Activated T-cell treated with anti-CD3 and anti-CD28 coated beads, Interleukin-2, amount 50 U/mL, for 24 hours (primary cell): ENCODE measurements at places on chromosomes 16 and 17.

GRCh38 chr17:72942579-72942978 lies 149.9 kb downstream of the SLC39A11 start:
- DNase-seq = no peak

- DNase-seq = no peak
Observed at GRCh38 chr16:67207249-67208091, 8.5 kb downstream of the ELMO3 start.

GRCh38 chr16:85029408-85029784 lies 1.8 kb downstream of the KIAA0513 start:
- DNase-seq = peak; percentile 51

- DNase-seq = peak; percentile 71
Observed at GRCh38 chr16:2149630-2150417, 1.4 kb downstream of the RAB26 start.

DNA sequence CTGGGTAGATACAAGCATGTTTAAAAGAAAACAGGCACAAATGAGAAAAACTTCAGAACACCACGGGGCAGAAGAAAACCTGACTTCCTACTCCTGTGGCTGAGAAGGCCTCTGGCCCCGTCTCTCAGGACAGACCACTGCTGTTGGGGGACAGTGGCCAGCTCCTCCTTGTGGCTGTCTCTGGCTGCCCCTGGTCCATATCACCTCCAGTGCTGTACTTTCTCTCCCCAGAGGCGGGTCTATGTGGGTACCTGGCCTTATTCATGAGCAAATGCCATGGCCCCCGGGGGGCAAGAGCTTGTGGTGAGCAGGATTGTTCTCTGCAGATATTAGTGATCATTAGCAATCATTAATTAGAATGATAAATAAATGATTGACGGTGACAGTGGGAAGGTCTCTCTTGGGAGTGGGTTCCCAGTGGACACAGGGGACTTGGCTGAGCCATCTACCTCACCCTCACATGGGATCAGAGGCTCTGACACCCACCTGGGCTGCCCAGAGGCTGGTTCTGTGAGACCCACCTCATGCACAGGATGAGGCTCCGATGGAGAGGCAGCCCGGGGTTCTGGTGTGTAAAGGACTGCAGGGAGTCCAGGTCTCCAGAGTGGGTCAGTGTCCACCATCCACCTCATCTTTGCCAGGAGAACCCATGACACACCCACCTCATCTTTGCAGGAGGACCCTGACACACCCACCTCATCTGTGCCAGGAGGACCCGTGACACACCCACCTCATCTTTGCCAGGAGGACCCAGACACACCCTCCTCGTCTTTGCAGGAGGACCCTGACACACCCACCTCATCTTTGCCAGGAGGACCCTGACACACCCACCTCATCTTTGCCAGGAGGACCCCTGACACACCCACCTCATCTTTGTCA lies 30.6 kb upstream of the CBFA2T3 start:
- no peak for DNase-seq

DNA sequence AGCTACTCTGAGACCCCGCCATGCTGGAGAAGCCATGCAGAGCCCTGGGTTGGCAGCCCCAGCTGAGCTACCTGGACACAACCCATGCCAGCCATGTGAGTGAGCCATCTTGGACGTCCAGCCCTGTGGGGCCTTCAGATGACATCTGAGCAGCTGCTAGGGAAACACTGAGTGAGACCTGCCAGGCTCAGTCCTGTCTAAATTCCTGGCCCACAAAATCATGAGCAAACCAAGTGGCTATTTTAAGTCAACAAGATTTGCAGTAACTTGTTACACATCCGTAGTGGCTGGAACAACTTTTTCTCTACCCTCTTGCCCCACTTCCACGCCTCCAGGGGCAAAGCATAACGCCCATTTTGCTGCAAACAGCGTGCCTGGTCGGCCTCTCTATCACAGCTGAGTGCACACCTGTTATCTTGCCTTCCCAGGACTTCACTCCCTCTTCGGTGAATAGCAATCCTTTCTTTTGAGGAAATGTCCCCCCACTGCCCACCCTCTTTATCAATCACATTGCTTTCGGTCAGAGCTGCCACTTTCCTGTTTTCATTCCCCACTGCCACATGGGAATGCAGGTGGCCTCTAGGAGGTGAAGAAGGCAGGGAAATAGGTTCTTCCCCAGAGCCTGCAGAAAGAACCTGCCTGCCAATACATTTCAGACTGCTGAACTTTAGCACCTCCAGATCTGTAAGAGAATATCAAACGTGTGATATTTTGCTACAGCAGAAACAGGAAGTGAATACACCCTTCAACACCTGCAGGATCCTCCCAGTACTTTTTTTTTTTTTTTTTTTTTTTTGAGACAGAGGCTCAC lies 7.4 kb upstream of the SCIMP start:
- DNase-seq = peak; percentile 40

GRCh38 chr17:63626551-63627180 lies 4.4 kb downstream of the MAP3K3 start:
- DNase-seq = no peak

- DNase-seq = no peak
Observed at GRCh38 chr17:76379646-76380376, 4.6 kb upstream of the SPHK1 start.

DNA sequence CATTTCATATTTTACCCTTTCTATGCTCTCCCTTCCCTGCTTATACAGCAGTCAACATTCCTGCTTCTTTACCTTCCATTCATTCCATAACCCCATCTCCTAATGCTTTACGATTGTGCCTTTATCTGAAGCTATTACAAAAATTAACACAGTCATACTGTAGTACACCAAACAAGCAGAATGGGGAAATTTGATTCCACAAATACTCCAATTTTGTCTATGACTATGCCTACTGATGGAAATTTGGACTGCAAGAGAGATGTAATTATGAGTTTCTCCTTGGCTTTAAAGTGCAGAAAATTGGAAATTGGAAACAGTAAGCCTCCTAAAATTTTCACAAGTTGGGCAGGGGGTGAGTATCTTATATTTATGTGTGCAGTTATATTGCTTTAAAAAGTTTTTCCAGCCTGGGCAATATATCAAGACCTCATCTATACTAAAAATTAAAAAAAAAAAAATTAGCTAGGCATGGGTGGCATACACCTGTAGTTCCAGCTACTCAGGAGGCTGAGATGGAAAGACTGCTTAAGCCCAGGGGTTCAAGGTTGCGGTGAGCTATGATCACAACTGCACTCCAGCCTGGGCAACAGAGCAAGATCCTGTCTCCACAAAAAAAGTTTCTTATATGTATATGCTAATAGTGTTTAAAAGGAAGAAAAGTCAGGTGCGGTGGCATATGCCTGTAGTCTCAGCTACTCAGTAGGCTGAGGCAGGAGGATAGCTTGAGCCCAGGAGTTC lies 3.0 kb downstream of the APPBP2 start:
- DNase-seq = no peak

DNA sequence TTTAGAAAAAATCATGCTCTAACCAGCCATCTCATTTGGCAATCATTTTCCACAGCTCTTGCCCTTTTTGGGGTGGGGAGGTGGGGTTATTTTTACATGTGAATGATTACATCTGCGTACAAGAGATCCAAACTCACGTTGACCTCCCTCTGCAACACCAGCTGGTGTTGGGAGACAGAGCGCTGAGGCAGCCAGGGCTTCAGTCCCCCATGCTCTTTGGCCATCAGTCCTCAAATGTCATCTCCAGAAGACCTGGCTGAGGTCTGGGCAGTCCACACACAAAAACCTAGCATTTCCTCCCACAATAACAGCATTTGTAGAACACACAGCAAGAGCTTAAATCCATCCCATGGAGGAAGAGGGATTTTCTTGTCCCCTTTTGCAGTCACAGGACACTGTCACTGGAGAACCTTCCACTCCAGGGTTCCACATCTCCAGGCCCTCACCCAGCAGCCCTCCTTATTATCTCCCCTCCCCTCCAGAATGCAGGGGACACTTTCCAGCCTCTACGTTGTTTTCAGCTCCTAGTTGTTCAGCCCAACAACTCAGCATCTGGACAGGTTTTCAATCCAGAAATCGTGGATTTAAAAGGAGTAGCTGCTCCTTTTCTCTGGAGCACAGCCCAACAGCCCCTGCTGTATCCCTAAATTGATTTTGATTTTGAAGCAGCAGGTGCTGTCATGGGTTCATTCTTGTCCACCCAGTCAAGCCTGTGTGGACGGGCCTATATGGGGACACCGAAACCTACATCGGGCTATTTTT lies 21.1 kb downstream of the MEOX1 start:
- no peak for DNase-seq

DNA sequence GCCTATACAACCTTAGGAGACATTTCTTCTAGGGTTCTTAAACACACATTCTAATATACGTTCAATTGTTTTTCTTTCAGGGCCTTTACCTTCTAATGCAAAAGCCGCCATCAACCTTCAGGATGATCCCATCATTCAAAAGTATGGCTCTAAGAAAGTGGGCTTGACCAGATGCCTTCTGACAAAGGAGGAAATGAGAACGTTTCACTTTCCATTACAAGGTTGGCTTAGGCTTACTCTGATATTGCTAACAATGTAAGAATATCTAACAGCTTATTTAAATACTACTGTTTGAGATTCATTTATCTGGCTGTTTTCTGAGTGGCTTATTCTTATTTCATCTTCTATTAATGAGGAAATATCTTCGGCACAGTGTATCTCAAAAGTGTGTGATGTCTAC lies 15.4 kb downstream of the REXO5 start:
- DNase-seq = no peak

- no peak for DNase-seq
Observed at GRCh38 chr17:75225016-75225415, 19.5 kb downstream of the NUP85 start.

DNA sequence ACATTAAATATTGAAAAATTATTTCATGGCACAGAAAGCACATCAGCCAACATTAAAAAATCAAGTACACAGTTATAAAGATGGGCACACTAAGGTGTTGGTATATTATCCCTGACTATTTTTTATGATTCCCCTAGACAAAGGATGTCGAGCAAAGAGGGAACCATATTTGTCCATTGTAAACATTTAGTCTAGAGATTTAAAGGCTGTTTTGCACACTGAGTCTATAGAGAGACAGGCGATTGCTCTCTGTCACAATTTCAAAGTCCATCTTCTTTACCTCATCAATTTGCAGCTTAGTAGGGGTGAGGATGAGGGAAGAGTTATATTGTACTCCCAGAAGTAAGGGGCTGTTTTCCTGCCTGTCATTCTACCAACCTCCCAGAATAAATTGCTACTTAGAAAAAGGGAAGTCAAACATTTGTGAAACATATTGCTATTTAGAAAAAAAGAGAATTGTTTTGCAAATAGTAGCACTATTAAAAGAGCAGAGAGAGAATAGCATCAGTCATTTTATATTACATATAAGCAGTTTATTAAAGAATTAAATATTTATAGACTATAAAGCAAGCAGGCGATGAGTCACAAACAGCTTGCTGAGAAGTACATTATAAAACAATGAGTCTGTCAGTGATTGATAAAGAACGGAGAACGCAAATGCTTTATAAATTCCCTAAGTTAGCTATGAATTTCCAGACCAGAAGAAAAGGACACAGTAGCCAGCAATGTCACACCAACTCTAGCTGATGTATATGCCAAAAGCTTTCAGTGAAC lies 270.6 kb upstream of the PMFBP1 start:
- DNase-seq = no peak

DNA sequence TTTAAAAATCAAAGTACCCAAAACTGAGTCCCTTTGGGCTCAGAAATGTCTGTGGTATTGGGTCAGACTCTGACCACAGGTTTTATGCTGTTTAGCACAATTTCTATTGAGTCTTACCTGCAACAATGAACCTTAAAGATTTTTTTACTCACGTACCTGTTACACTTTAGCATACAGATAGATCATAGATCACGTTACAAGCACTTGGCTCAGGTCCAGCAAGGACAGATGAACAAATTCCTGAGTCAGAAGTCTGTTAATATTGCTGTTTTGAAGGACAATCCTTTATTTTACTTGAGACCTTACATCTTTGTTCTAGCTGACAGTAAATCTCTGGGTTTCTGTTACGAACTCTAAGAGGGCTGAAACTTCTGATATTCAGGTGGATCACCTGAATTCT lies 12.8 kb downstream of the SLC7A6OS start:
- no peak for DNase-seq

DNA sequence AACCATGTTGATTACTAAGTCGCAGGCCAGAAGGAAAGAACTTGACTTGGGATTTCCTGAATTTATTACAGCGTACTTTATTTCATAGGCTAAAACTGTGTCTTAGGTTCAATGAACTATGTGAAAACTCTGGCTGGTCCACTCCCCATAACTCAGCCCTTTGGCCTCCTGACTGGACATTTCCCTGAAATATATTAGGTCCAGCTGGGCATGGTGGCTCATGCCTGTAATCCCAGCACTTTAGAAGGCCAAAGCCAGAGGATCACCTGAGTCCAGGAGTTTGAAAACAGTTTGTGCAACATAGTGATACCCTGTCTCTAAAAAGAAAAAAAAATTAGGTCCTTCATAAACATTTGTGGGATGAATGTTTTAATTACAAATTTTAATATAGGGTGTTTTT lies 97.0 kb downstream of the CYLD start:
- no peak for DNase-seq

DNA sequence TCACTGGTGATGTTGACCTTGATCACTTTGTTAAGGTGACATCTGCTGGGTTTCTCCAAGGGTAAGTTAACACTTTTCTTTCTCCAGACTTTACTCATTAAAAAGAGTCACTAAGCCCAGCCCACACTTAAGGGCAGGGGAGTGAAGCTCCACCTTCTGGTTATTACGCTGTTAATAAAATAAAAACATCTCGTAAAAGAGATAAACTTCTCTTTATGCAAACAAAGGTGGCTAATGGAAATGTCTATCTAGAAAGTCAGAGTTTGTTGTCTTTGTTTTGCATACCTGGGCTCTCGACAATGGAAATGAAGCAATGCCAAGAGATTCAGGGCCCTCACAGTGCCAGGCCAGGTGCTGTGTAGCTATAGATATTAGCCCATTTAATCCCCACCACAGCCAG lies 134.4 kb downstream of the ZFHX3 start:
- DNase-seq = no peak

DNA sequence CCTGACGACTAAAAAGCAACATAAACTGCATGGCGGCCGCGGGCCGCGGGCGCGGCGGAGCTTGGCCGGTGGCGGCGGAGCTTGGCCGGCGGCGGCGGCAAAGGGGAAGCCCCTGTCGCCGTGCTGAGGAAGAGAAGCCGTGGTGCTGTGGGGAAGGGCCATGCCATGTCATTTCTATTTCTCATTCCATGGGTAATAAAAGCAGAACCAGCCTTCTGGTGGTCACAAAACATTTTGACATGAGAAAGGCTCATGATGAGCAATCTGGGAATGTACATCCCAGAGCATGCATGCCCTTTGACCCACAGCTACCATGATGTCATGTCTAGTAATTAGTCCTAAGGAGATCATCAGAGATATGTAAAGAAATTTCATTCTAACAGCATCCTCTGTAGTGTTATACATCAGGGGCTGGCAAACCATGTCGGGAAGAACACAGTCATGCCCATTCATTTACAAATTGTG lies 23.9 kb upstream of the HEATR6 start:
- peak; percentile 47 for DNase-seq
